Activated T-helper 1 cell treated with Interleukin-2 at 50 U/mL for 16 hours (primary cell): ENCODE measurements at places on chromosomes 2 and 18.

DNA sequence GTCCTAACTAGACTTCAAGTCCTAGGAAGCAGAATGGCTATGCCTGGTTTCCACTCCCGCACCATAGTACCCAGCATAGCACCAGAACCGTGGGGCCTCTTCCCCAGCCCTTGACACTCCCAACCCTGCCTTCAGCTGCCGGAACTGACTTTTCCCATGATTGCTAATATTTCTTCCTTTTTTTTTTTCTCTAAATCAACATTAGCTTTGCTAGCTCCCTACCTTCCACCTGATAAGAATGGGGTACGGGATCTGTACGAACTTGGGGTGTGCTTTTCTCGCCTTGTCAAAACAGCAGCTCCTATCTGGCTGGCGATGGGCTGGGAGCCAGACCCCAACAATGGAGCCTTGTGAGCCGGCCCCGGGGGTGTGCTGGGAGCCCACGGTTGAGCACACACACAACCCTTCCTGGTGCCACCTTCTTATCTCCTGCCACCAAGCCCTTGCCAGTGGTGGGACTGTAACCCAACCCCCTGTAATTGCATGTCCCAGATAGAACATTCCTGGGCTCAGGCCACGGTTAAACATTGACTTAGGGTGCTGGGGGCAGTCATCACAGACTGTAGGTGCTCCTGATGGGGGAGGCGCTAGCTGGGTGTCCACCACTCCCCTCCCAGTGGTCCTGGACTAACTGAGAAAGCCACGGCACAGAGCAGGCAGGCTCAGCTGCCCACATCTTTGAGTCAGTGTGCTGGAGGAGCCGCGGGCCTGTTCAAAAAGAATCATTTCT is 213.0 kb upstream of the HAAO start:
- no peak for DNase-seq

- no peak for DNase-seq
Observed at GRCh38 chr2:19355931-19356544, 2.4 kb downstream of the OSR1 start.

- DNase-seq = no peak
Observed at GRCh38 chr18:69636529-69637301, 236.0 kb downstream of the DOK6 start.

GRCh38 chr18:44816477-44816876 is 135.8 kb downstream of the SETBP1 start:
- DNase-seq = no peak

GRCh38 chr2:219279916-219280516 is 850 bp downstream of the DNAJB2 start:
- DNase-seq = no peak

DNA sequence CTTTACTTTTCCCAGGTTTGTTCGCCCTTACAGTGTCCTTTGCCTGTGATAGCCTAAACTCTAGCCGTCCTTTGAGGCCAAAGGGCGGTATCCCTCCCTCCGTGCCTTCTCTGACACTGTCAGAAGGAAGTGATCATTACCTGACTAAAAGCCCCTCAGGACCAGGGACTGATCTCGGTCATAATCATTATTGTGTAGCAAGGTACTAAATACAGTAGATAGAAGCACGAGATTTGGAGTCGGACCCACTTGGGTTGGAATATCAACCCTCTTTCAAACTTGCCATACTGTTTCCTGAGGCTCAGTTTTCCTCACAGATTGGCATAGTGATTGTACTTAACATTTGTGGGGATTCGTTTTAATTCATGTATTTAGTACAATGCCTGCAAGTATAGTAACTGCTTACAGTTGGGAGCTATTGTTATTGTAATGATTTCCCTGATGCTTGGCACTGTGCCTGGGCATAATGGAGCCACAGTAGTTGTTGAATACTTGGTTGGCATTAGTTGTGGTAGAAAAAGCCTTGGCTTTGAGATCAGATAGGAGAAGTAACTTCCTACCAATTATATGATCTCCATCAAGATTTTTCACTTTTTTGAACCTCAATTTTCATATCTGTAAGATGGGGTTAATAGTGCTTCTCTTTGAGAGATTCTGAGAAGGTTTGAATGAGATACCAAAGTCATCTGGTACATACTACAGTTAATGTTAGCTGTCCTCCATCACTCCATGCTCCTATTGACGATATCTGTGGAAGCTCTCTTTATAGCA is 836 bp downstream of the STK11IP start:
- DNase-seq = no peak

DNA sequence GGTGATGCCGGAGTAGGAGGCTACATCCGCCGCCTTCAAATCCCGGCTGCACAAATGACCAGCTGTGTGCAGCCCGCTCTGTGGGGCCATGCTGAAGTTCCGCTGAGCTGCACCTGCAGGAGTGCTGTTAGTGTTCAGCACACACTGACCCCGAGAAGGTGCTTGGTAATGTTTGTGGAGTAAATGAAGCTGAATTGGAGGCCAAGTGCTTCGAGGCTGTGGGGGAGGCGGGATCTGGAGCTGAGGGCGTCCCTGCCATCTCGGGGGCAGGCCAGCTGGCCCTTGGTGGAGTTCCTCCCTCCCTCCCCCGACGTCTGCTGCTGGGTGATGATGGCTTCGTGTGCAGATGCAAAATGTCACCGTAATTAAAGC is 23.2 kb downstream of the KCNF1 start:
- no peak for DNase-seq

DNA sequence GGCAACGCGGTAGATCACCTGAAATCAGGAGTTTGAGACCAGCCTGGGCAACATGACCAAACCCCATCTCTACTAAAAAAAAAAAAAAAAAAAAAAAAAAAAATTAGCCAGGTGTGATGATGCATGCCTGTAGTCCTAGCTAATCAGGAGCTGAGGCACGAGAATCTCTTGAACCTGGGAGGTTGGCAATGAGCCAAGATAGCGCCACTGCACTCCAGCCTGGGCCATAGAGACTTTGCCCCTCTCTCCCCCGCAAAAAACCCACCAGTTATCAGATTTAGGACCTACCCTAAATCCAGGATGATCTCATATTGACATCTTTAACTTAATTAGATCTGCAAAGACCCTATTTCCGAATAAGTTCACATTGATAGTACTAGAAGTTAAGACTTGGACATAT is 29.2 kb upstream of the LDAH start:
- no peak for DNase-seq

GRCh38 chr2:170554278-170554955 is 160.7 kb upstream of the SP5 start:
- DNase-seq = no peak

- DNase-seq = no peak
Observed at GRCh38 chr2:224039770-224040440, 819 bp upstream of the SERPINE2 start.

- DNase-seq = no peak
Observed at GRCh38 chr18:42861271-42861670, 254.2 kb downstream of the RIT2 start.

DNA sequence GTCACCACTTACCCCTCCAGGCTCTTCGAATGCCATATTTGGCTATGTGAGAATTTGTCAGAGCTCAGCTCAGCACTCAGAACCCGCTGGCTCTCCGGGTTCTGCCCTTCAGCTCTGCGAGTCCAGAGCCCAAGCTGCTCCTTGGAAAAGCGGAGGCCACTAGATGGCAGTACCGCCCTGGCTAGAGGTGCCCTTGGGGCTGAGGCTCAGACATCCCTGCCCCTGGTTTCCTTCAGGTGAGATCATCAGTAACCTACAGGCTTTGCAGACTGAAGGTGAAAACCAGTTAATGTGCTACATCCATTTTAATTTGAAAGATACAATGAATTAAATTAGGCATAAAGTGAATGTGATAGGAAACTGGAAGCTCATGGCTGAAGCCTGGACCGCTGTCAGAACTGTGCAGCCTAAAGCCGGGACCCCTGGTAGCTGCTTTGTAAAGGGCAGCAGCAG is 285.6 kb downstream of the AGAP1 start:
- peak; percentile 15 for DNase-seq

GRCh38 chr2:67156796-67157195 is 240.3 kb upstream of the ETAA1 start:
- no peak for DNase-seq

DNA sequence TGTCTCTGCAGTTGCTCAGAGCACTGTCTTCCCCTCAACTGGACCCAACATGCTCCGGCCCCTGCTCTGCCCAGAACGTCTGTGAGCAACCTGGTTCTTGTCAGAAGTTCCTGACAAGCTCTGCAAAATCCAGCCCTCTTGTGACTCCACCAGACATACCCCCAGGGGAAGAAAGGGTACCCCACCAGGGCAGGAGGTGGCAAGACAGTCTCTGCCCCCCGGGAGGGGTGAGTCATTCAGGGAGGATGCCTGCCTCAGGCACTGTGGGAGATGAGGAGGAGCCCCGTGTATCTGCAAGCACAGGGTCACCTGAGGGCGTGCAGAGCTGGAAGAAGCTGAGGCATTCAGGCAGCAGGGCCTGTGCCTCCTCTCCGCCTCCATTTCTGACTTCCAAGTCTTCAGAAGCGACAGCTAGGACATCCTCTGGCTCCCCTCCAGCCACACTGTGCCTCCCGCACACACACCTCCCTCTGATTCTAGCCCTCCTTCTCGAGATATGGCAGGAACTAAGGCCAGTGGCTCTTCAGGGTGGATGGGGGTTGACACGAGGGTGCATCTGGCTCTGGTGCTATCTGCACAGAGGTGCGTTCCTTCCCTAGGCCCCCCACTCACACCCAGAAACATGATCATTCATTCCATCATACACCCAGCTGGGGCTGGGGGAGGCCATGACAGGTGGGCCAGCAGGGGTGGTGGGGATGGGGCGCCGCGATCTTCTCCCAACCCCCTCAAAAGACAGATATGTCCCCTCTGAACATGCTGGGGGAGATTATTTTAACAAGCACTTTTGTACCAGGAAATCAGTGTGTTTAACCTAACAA is 222.2 kb downstream of the CYP26B1 start:
- no peak for DNase-seq

DNA sequence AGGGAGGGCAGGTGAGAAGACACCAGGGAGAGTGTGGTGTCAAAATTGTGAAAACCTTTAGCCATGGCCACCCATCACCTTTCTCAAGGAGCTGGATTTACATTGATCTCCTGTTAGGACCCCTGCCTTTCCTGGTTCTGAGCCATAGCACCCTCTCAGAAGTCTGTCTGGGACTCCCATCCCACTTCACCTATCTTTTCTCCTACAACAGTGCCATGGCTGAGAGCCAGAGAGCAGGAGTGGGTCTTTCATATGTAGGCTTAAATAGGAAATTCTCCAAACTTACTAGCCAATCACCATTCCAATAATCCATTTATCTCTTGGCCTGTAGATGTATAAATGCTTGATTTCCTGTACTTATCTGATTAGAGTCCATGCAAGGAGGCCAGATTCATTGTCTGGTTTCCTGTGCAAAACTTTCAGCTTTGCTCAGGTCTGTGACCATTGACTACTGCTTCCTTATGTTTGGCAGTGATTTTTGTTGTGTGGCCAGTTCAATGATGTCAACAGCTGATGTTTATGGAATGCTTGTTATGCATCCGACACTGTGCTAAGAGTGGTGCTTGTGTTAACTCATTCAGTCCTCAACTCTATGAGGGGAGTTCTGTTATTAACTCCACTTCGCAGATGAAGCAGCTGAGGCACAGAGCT is 57.6 kb upstream of the IGFBP5 start:
- no peak for DNase-seq

- no peak for DNase-seq
Observed at GRCh38 chr2:232236200-232236599, 142.4 kb upstream of the ALPP start.

- no peak for DNase-seq
Observed at GRCh38 chr2:111249806-111250205, 129.1 kb downstream of the BCL2L11 start.

DNA sequence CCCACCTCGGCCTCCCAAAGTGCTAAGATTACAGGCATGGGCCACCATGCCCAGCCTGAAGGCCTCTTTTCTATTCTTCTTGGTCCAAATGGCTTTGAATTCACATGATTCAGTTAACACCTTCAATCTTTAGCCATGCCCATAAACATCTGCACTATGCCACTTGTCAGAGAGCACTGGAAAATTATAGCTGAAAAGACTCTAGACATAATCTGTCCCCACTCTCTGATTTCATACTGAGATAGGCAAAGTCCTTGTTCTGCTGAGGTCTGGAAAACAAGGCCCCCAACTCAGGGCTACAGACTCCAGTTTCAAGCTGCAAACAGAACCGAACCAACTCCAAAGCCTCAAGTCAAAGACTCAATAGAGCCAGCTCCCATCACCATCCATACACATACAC is 170.7 kb downstream of the ANTXR1 start:
- no peak for DNase-seq

GRCh38 chr2:10083046-10083445 is 2.8 kb upstream of the CYS1 start:
- DNase-seq = no peak

DNA sequence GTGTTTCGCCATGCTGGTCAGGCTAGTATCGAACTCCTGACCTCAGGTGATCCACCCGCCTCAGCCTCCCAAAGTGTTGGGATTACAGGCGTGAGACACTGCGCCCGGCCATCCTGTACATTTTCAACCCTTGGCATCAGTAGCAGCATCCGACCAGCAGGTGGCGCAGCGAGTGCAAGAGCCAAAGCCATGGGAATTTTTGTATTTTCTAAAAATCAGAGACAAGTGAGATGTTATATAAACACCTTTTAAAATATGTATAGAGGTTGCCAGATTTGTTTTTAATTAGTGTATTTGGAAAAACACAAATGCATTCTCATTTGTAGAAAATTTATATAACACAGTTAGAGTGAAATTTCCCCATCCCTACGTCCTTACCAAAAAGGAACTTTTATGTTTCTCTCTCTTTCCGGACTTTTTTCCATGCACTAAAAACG is 36.8 kb downstream of the MOGAT1 start:
- DNase-seq = peak; percentile 46

DNA sequence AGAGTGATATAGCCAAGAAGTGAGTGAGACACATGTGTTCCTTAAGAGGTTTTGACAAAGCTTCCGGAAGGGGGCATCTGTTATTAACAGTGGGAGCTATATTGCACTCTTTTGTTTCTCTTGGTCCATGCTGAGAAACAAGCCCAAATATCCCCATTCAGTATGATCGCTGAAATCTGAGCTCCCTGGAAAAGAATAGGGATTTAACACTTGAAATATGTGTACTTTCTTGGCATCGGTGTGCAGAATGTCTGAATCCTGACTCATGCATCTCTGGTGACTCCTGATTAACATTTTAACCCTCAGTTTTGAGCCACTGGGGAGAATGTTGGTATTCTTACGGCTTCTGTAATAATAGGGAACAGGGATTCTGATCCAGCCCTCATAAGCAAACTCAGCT is 448.1 kb downstream of the TSN start:
- no peak for DNase-seq

DNA sequence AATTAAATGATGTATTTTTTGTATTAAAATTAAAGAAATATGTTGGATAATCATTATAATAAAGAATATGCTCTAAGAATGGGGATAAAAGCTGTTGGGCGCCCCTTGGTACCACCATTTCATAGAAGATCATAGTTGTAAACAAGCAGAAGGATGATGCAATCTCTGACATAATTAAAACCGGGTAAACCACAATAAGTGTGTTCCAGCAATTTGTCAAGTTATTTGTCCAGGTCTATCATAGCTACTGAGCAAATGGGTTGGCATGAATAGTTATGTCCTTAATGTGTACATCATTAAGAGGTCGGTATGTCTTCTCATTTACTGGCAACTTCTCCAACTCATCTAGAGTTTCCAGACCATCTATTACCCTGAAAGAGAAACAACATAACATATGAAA is 6.7 kb upstream of the CLK1 start:
- DNase-seq = no peak
